Kasumi-1 (cell line): ENCODE measurements at places on chromosomes 11 and 22.

DNA sequence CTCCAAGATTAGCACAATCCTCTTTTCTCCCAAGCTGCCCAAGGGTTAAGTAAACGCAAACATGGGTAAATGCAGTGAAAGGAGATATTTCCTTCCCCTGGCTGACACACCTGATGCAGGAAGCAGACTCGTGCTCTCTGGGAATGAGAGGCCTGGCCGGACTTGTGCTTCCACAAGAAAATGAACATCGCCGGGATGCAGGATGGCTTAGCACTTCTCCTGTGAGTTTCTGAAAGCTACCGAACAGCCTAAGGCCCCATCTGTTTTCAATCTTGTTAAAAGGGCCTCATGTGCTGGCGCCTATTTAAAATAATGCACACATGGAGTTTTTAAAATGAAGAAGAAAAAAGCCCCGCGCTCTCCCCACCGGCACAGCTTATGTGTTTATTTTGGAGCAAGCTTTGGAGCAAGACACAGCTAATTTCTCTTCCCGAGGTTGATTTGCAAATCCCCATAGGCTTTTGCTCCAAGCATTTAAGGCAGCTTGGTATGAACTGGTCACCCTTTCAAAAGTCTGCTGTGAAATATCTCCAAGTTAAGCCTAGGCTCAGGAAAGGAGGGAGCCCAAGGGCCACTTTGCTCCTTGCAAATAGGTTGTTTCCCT is 100.9 kb downstream of the SYN3 start:
- DNase-seq: no peak

- no peak for DNase-seq
Measured at GRCh38 chr11:2542406-2542805, 97.6 kb downstream of the KCNQ1 start.

DNA sequence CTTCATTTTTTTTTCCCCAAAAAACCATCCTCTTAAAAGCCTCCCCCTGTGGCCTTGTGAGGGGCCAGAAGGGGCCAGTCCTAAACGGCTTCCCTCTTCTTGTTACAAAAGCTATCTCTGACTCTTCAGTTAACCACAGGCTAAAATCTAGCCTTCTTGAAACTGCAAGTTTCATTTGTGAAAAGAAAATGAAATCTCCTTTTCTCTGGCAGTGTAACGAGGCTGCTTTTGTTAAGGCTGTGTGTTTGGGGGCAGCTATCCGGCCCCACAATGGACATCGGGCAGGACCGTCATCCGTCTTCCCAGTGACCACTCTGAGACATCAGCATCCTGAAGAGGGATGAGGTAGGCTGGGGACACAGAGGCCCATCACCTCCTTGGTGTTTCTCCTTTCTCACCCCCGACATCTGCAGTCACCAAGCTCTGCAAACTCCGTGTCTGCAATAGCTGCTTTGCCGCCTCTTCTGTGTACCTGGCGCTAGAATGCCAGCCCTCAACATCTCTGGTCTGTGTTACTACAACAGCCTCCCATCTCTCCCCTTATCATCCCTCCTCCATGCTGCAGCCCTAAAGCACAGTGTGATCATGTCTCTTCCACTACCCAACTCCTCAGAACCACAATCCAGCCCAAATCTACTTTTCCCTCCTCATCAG is 94.0 kb downstream of the RCN1 start:
- no peak for DNase-seq

DNA sequence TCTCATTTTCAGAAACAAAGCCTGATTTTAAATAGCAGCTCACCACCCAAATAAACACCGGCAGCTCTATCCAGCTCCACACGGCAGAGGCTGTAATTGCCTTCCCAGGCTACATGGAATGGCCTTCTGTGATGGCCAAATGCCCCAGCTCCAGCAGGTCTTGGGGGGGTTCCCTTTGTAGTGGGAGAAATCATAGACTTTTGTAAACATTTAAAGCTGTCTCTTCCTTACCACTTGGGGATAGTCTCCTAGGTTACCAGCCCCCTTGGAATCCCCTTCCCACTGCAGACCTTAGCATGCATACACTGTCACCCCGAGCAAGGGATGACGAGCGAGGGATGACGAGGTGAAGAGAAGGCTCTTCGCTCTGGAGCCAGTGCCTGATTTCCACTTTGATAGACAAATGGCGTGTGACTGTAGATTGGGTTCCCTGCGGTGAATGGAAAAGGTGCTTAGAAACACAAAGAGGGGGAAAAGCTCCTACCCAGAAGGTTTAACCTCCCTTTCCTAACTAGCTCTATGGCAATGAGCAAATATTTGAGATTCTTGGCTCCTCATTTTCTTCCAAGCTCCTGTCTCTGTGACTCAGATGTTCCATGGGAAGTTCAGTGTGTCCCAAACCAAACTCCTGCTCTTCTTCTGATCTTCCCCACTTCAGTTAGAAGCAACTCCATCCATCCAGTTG is 108.0 kb upstream of the CADM1 start:
- DNase-seq: no peak

DNA sequence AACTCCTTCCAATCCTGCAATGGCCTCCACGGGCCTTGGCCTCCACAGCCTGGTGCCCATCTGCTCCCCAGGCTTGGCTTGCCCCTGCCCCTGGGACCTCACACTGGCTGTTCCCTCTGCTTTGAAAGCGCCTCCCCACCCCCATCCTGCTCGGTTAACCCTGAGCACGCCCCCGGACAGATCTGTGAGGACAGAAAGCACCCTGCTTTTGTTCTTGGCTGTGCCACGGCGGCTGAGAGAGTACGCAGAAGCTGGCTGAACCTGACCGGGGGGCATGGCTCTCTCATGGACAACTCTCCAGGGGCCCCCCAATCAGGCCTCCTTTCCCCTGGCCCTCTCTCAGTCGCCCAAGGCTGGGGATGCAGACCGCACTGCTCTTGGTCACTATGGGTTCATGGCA is 20.2 kb upstream of the RASL10A start:
- no peak for DNase-seq
